NCI-H187 (cell line): ENCODE measurements at places on chromosomes 12 and 14.

DNA sequence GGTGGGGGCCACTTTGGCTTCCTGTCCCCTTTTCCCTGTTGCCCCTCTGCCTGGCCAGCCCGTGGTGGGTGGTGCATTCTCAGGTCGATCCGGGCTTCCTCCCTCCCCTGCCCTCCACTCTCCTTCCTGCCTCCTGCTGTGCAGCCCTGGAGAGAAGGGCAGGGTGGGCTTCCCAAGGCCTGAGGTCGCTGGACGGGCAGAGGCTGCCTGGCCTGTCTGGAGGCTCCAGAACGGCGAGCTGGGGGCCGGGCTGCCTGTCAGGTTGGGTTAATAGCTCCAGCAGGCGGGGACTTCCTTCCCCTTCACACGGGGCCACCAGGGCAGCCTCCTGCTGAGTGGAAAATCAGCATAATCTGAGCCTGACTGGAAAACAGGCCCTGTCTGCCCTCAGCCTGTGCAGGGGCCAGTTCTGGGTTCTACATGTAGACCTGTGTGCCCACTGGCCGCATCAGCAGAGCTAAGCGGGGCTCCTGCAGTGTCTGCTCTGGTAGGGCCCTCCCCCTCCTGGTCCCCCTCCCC lies 11.3 kb downstream of the KIF26A start:
- DNase-seq = no peak

- peak; percentile 57 for DNase-seq
Measured at GRCh38 chr14:61932974-61933373, 170.8 kb downstream of the SNAPC1 start.

- DNase-seq = no peak
Measured at GRCh38 chr12:132238488-132238854, 90.9 kb downstream of the GALNT9 start.

GRCh38 chr12:66320996-66321395 lies 18.7 kb downstream of the HELB start:
- no peak for DNase-seq

- DNase-seq = no peak
Measured at GRCh38 chr12:28558250-28558649, 368.0 kb downstream of the CCDC91 start.

- no peak for DNase-seq
Measured at GRCh38 chr14:103509864-103510723, 12.5 kb downstream of the CKB start.

GRCh38 chr14:50792051-50792477 lies 38.9 kb downstream of the NIN start:
- DNase-seq = no peak

DNA sequence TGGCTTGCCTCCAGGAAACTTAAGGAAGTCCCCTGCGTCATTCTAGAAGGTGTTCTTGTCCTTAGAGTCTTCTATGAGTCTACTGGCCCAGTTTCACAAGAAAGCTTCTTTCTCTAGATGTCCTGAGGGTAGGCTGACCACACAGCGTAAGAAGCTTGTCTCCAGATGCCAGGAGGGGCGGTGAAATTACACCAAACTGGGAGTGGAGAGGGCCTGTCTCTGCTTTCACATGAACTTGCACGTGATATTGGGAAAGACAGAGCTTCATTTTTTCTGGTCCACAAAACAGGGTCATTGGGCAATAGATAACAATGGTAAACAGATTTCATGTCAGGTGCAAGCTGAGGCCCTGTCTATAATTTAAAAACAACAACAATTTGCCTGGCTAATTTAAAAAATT lies 85.7 kb upstream of the TBX3 start:
- no peak for DNase-seq

DNA sequence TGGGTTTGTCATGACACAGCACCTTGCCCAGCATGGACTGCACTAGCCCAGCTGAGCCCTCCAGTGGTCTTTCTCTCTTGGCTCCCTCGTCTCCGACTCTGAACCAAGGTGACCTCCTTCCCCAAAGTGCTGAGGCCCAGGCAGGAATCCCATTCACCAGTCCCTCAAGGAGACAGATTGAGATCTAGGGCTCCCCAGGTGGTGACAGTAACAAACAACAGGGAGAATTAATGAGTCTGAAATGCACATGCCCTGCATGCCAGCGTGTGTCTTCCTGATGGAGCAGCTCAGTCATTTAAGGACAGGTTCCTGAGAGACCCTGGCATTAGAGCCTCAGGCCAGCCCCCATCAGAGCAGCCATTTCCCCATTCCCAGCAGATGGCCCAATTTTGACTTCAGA lies 51.4 kb upstream of the OAS1 start:
- DNase-seq = no peak

GRCh38 chr14:89507926-89508460 lies 91.0 kb upstream of the FOXN3 start:
- no peak for DNase-seq

DNA sequence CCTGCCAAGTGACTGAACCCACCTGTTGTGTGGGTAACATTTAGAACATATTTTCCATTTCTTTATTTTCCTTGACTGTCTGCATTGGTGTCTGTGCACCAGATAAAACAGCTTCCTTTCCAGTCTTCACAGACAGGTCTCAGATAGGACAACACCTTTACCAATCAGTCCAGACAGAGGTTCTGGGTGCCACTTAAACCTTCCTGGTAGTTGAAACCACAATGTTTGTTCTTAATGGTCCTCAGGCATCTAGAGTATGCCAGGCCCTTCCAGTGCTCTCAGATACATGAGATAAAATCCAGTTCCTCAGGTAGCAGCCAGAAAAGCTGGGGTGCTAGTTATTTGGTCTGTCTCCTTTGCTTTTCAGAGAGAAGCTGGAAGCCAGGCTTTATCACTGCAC lies 7.0 kb upstream of the CLEC2D start:
- no peak for DNase-seq

GRCh38 chr14:68399971-68400370 lies 392.9 kb downstream of the ZFP36L1 start:
- no peak for DNase-seq

- DNase-seq = no peak
Measured at GRCh38 chr14:96503306-96503679, 1.1 kb downstream of the PAPOLA start.

DNA sequence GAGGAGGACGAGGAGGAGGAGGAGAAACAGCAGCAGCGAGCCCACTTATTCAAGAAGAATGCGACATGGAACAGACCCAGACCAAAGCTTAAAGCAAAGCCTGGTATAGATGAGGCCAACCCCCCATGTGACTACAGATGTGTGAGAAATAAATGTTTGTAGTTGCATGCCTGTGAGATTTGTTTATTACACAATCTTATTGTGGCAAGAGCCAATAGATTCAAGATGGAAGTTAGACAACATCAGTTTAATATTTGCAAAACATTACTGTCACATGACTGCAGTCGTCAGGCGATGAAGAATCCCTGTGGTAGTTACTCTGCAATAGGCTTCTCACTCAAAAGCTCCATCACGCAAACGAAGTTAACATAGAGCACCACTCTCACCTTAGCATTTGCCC lies 17.2 kb upstream of the SLC35F4 start:
- DNase-seq = no peak

DNA sequence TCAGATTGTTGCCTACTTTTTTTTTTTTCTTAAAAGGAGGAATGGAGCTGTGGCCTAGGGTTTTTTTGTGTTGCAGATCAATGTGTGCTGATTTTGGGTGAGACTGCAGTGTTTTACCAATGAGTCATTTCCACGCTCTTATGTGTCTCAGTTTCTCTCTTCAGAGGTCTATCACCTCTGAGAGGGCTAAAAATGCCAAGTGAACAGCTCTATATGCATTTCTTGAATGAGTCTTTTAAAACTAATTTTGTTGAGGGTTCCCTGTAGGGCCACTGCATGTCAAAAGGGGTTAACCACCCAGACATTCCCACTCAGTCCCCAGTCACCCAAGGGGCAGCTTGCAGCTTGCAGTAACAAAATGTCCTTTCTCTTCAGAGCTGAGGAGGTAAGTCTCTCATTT lies 24.3 kb upstream of the GLIPR1L2 start:
- DNase-seq = no peak

DNA sequence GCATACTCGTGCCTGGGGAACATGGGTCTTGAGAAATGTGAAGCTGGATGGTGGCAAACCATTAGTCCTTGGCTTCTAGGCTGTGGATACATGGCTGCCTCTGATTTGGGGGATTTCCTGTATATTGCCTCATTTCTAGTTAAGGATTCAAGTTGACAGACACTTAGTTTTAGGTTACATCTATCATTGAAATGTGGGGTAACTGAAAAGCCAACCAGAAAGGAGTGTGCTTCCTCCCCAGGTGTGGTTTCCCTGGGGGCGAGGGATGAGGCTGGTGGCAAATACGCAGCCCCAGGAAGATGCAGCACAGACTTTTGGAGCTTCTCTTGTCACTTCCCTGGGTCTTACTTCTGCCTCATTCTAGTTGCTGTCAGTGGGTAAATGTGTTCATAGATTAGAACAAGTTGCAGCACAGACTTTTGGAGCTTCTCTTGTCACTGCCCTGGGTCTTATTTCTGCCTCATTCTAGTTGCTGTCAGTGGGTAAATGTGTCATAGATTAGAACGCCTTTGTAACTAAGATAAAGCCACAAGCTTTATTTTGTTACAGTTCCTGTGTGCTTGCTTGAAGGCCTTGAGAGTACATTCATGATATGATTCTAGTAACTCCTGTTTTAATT lies 85.1 kb downstream of the BORCS5 start:
- no peak for DNase-seq

DNA sequence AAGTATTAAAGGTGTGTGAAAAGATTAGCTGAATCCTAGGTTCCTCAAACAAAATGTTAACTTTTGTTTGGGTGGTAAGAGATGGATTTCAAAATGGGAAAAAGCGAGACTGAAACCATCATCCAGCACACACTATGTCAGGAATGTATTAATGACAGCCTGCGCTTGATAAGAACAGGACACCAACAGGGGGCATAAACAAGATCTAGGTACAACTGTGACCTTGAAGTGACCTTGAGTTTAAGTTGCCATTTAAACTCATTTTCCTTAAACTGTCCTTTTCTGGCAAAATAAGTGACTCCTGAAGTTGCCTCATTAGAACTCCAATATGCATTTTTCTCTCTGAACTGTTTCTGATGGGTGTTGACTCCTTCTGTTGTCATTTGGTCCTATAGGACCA lies 17.1 kb downstream of the PRKCH start:
- no peak for DNase-seq

GRCh38 chr12:11946161-11946560 lies 124.6 kb upstream of the BCL2L14 start:
- no peak for DNase-seq

GRCh38 chr12:83093426-83093825 lies 406.7 kb downstream of the TMTC2 start:
- no peak for DNase-seq

- DNase-seq = no peak
Measured at GRCh38 chr14:92317511-92317910, 5.5 kb upstream of the SLC24A4 start.

GRCh38 chr12:102913453-102914226 lies 3.4 kb downstream of the PAH start:
- no peak for DNase-seq

GRCh38 chr14:30799933-30800332 lies 74.4 kb upstream of the COCH start:
- DNase-seq = no peak

DNA sequence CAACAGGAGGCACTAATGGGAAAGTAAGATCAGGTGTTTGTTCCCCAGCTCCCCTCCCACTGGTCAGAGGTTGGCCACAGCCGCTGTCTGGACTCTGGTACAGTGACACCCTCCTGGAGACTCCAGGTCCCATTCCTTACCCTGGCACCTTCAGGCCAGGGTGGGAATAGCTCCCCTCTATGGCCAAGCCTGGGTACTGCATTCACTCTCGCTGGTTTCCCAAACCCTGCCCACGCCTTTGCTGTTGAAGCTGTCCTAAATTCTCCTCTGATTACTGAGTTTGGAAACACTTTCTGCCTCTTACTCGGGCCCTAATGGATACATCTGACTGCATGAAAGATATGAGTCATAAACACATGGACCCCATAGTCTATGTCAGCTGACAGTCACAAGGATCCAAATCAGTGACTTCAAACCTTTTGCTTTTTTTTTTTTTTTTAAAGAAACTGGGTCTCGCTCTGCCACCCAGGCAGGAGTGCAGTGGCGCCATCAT lies 17.9 kb downstream of the HRK start:
- no peak for DNase-seq

- DNase-seq = no peak
Measured at GRCh38 chr14:58736606-58737005, 98.8 kb downstream of the DACT1 start.

DNA sequence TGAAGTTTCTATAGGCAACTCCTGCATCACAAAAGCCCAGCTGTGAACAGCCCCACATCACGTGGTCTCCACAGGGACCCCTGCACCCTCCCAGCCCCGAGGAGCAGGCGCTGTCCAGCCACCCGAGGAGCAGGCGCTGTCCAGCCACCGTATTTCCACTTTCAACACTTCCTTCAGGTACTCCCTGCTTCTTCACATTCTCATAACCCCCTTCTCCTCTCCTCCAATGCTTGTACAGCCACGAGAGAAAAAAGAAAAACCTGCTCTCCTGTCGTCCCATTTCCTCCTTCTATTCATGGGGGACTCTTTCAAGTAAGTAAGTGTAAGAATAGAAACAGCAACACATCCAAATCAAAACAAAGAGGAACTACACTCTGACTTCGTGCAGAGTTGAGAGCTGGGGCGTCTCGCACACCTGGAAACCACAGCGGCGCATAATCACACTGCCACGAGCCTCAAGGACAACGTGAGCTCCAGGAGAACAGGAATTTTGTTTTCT lies 11.9 kb downstream of the CDC42BPB start:
- no peak for DNase-seq

DNA sequence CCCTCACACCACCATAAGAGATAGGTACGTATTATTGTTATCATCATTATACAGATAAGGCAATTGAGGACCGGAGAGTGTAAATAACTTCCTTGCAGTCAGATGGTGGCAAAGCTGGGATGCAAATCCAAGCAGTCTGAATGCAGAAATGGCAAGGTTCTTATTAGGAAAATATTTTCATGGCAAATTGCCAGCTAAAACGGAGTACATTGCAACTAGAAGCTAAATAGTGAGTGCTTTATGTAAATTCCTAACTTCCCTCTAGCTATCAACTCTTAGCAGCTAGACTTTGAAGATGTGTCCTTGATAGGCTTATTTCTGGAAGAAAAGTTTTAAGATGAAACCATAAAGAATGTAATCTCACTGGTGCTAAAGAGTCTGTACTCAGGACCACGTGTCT lies 323.9 kb upstream of the DIO2 start:
- no peak for DNase-seq

DNA sequence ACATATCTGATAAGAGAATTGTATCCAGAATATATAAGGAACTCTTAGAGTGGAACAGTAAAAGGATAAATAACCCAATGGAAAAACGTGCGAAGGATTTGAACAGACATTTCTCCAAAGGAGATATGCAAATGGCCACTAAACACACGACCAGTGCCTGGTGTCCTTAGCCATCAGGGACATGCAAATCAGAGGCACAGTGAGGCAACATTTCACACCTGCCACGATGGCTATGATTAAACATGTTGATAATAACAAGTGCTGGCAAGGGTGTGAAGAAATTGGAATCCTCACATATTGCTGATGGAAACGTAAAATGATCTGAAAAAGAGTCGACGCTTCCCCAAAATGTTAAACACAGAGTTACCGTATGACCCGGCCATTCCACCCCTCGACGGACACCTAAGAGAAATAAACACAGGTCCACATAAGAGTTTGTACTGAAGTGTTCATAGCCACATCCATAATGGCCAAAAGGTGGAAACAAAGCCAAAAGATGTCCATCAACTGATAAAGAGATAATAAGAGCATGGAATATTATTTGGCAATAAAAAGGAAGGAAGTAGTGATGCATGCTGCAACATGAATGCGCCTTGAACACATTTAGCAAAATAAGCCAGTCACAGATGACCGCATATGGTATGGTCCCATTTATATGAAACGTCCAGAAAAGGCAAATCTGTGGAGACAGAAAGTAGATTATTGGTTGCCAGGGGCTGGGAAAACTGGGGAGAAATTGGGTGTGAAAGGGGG lies 6.3 kb upstream of the TMEM121 start:
- no peak for DNase-seq
